ENCODE measurements at places on chromosomes 5 and 9. TPM values are rescaled to one million over a fixed set of nuclear protein-coding genes. Genes with fewer than 3 reads are reported as not detected.

ANKRD33B gene
- total RNA-seq = 1.3 TPM

IFNA17 gene
- total RNA-seq = not detected

ELOVL7 gene
- total RNA-seq = under 0.01 TPM

SOX30 gene
- total RNA-seq = not detected

PDLIM4 gene
- 107 TPM for total RNA-seq

SPATA31D4 gene
- total RNA-seq = under 0.01 TPM

Measured in uterine smooth muscle cell (primary cell).